ENCODE measurements at places on chromosomes 4 and X.

DNA sequence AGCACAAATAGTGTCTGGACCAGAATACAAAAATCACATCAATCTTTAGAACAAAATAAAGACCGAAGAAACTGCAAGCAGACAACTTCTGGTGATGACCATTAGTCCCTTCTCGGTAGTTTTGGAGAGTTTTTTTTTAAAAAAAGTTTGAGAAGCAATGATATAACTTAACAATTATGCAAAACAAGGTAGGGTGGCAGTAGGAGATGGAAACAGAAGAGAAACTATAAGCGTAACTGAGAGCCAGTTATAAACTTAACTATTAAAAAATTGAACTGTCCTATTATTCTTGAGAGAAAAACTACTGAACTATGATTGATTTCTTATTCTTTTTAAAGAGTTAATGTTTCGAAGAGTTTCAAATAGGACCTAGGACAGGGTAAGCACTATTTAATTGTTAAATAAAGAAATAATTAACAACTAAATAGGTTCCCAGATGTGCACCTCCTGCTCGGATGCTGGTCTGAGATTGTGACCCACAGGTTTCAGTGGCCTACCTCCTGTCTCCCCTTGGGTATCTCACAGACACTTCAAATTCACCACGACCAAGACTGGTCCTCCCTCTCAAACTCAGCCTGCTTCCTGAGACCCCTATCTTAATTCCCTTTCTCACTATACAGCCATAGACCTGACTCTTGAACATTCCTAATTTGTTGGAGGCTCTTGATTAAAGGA is 81.3 kb downstream of the LEF1 start:
- DNase-seq = no peak

- no peak for DNase-seq
These were observed 41.7 kb upstream of the SRD5A3 start for GRCh38 chr4:55304303-55304702.

- DNase-seq = peak; percentile 62
These were observed 147.7 kb downstream of the RBM46 start for GRCh38 chr4:154928640-154929257.

DNA sequence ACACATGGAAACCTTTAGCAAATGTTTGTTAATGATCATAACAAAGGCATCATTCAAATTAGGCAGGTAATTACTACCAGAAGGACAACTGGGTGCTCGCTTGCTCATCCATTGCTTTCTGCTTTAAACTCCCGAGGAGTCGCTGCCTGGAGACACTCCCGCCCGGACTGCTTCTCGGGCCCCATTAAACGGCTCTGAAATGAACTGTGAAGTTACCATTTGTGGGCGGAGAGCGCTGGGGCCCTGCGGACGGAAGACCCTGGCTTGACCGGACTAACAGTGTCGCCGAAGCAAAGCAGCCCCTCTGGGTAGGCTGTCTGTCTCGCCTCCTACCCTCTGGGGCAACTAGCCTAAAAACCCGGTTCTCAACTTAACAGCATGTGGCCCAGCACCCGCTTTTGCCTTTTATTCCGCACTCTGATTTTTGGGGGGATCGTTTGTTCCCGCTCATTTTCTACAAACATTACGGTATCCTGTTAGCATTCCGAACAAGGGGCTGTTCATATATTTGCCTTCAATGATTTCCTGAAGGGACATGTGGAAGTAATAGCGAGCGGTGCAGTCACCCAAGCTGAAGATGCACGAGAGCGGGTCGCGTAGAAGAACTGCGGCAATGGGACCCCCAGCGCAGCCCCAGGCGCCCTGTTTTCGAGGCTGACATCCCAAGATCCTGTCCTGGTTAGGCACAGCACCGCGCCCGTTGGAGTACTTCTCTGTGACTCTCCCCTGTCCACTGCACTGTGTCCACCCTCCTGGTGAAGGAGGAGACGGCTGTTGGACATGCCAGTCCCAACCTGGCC is 1.6 kb upstream of the PDGFRA start:
- no peak for DNase-seq

DNA sequence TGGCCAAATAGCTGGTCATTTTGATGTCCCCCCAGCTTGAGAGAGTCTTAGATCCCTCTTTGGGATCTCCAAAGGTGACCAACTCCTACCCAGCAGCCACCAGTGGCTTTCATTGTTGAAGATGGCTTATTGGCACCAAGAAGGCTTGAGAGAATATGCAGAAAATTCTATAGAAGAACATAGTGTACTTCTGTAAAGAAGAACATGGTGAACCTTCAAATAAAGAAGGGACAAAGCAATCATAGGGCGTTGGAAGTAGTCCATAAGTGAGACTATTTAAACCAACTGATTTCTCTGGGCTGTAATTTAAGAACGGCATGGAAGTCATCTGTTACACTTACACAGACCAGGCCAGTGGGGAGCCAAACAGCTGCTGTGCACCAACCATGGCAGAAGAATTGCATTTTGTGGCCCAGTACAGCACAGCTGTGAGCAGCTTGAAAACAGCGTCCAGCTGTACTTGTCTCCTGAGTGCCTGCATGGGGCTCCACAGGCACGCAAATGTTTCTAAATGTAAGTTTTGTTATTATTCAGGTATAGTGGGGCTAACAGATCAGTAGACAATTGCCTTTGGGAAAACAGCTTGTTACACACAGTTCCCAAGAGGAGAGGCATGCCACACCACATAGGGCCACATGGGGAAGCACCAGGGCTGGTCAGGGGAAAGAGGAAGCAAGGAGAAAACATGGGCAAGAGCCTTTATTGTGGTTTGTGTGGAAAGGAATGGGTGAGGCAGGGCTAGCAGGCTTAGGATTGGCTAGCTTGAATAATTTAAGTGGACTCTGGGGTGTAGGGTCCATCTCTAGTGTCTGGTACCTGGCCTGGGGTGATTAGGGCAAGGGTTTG is 125.0 kb downstream of the ARHGAP6 start:
- DNase-seq = peak; percentile 36

- no peak for DNase-seq
These were observed 1073.7 kb downstream of the PDHA2 start for GRCh38 chr4:96913441-96914080.

DNA sequence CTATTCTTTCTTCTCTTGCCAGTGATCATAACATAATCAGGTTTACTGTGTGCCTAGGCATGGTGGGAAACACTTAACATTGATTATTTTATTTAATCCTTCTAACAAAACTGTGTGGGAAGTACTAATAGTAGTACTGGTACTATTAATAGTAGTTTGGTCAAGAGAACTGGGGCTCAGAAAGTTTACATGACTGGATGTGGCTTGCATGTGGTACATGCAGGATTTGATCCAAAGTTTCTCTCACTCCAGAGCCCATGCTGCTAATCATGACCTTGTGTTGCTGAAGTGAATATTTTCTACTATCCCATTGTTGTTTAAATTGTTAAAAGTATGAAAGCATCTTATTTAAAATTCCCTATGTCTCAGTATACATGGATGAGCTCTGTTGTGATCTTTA is 78.4 kb downstream of the TMEM164 start:
- no peak for DNase-seq

DNA sequence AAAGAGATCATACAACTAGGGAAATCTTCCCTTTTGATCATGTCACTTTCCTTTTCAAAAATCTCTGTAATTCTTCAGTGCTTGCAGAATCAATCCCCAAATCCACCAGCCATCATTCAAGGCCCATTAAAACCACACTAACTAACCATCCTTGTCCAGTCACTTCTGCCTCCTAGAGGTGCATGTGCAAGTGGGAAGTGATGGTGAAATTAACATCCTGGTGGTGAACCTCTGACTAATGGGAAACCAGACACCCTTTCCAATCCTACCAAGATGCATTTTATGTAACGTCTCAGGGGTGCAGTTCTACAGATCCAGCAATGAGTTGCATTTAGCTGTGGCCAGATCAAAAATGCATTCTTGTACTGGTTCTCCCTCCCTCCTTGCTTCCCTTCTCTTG is 341.8 kb downstream of the RAPGEF2 start:
- peak; percentile 61 for DNase-seq

All from renal cortical epithelial cell (primary cell).